ENCODE measurements at places on chromosomes 3 and 15. TPM values are rescaled to one million over a fixed set of nuclear protein-coding genes. Genes with fewer than 3 reads are reported as not detected.

GRCh38 chr15:90028376-90028944 is 27.3 kb downstream of the ZNF710 start:
- DNase-seq = no peak

DNA sequence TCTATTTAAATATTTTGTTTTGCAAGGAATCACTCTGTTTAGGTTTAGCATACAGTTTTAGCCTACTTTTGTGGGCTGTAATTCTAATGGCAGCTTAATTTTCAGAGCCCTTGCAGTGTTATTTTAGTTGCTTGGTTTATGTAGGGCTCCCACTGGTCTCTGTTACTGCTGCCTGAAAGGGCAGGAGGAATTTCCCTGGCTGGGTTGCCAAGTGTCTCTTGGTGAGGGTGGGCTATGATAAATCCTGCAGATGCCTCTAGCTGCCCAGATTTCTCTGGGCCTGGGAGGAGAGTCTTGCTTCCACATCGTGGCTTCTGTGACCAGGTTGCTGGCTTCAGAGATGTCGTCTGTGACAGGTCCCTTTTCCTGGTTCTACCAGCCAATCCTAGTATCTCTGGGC is 36.2 kb downstream of the ILDR1 start:
- DNase-seq = no peak

GRCh38 chr3:17882981-17883380 is 140.6 kb upstream of the TBC1D5 start:
- DNase-seq = no peak

DNA sequence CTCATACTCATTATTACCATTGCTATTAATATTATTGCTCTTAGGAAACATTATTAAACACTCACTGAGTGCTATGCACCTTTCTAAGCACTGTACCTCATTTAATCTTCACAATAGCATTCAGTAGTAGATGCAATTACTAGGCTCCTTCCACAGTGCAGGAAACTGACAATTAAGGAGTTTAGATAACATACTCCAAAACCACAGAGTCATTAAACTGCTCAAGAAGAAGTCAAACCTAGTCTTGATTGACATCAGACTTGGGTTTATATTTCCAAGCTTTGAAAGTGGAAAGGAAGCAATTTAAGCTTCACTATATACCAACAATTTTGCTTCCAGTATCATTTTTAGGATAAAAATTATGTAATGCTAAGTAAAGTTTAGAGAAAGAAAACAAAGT is 490.1 kb upstream of the ARRDC4 start:
- DNase-seq = no peak

GRCh38 chr3:134111616-134112015 is 81.9 kb upstream of the SLCO2A1 start:
- DNase-seq = no peak

DNA sequence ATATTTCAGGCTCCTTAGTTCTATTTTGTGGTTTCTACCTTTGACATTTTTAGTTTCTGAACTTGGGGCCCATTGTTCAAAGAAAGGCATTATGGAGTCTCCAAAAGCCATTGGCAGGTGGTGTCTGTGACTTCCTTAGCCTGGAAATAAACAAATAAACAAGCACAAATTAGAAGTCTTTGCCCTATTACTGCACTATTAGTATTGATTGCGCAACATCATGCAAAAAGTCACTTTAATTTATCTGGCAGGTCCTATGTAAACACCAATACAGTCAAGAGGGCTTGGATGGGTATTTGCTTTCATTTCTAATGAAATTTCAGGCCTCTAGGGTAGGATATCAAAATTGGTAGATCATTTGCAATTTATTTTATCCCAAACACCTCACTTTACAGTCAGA is 85.6 kb downstream of the LPP start:
- DNase-seq = no peak

- no peak for DNase-seq
Measured at GRCh38 chr3:27354161-27354560, 15.0 kb downstream of the NEK10 start.

- peak; percentile 92 for DNase-seq
Measured at GRCh38 chr15:63157891-63158431, 684 bp upstream of the RPS27L start.

Gene UBP1
- 77.4 TPM for total RNA-seq

Gene ANKRD63
- total RNA-seq = not detected

Gene EAF1
- total RNA-seq = 22.7 TPM

Measured in osteoblast (primary cell).